Fibroblast of skin of back (primary cell): ENCODE measurements at places on chromosomes 5 and 9.

DNA sequence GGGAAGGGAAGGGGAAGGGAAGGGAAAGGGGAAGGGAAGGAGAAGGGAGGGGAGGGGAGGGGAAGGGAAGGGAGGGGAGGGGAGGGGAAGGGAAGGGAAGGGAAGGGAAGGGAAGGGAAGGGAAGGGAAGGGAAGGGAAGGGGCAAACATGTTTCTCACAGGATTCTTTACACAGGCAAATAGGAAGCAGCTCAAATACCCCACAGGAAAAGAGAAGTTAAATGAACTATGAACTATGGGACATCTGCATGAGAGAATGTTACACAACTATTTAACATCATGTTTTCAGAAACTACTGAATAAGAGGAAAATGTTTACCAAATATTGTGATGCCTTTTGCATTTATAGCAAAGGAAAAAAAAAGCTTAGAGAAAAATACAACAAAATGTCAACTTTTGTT is 125.4 kb upstream of the SLC30A5 start:
- DNase-seq: no peak

GRCh38 chr5:886716-887325 is 5.8 kb downstream of the BRD9 start:
- DNase-seq: no peak

- no peak for DNase-seq
These were observed 226.5 kb upstream of the MAP3K1 start for GRCh38 chr5:56588636-56589480.

- DNase-seq: peak; percentile 80
These were observed 35.4 kb upstream of the GDNF start for GRCh38 chr5:37875051-37875787.

DNA sequence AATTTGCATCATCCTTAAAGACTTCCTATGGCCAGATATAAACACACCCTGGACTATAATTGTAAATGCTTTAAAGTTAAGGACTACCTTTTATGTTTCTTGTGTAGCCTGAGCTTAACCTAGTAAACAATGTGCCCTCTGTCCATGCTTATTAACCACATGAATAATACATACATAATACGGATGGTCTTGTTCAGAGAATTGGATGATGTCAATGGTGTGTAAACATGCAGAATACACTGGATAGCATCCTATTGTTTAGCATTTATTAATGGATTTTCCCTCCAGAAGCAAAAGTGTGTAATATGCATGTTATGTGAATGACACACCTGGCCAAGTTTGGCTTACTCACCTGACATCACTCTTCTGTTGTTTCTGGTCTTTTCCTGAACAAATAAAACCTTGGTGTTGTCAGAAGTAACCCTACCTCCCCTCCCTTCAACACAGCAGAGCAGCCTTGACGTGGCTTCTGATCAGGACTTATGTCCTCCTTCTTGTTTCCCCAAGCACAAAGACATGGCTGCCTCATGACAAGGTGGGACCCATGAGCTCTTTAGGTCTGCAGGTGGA is 517.9 kb downstream of the MTRR start:
- DNase-seq: no peak

DNA sequence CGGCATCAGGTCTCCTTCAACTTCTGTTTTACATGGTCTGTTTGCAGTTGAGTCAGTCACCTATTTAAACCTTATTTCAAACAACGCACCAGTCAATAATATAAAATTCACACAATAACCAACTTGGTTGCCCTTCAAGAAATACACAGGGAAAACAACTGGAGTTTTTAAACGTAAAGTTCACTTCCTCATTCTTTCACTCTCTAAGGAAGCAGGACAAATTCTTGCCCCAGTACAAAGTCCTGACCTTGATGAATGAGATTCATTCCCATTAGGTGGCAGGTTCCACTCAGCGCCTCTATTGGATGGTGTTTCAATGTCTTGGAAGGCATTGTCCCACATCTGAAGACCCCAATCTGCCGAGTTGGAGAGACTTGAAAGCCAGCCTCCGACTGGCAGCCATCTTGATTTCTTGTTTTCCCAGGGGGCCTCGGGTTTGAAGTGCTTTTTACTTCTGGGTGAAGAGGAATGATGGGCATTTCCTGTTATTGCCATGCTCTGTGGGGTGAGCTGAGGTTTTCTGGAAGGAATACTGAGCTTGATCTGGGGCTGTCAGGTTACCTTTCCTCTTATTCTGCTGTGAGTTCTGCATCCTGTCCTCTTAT is 105.0 kb downstream of the ACER2 start:
- peak; percentile 30 for DNase-seq

- DNase-seq: no peak
These were observed 192.4 kb upstream of the KLF4 start for GRCh38 chr9:107681988-107682387.

- DNase-seq: no peak
These were observed 9.0 kb downstream of the ABHD17B start for GRCh38 chr9:71901695-71902597.

DNA sequence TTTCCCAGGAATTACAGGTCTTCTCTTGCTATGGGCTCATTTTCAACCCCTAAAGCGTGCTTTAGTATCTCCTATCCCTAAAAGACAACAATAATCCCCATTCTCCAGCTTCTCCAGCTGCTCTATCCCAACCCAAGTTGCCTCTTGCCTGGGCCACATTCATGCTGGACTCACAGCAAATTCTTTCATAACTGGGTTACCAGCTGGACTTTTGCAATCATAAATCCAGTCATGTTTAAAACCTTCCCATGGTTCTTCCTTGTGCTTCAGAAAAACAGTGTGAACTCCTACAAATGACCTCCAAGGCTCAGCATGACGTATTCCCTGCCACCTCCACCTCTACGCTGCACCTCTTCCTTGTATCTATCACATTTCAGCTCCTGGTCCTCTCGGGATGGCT is 346.9 kb downstream of the GADD45G start:
- no peak for DNase-seq

GRCh38 chr5:51091816-51092215 is 291.4 kb upstream of the ISL1 start:
- no peak for DNase-seq

GRCh38 chr5:129243039-129243438 is 148.5 kb downstream of the ISOC1 start:
- peak; percentile 50 for DNase-seq

DNA sequence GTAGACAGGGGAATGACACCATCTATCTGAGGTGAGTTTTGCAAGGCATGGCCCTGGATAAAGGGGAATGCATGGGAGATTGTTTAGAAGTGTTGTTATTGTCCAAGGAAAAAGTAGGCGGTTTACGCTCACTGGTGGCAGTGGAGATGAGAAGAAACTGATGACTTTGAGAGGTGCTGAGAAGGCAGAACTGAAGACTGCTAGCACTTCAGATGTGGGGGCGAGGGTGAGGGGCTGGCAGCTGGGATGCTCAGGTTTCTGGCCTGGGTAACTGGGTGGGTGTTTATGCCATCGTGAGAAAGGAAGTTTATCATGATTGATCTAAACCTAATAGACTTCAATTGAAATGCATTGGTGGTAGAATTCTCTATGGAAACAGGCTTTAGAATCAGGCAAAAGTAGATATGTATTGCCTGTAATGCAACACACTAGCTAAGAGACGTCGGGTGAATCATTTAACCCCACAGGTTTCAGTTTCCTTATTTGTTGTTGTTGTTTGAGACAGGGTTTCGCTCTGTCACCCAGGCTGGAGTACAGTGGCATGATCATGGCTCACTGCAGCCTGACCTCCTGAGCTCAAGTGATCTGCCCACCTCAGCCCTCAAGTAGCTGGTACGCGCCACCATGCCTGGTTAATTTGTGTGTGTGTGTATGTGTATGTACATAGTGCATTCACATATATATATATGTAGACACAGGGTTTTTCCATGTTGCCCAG is 123.5 kb downstream of the SLC24A2 start:
- DNase-seq: no peak

GRCh38 chr5:78286290-78286689 is 8.2 kb downstream of the AP3B1 start:
- DNase-seq: no peak

DNA sequence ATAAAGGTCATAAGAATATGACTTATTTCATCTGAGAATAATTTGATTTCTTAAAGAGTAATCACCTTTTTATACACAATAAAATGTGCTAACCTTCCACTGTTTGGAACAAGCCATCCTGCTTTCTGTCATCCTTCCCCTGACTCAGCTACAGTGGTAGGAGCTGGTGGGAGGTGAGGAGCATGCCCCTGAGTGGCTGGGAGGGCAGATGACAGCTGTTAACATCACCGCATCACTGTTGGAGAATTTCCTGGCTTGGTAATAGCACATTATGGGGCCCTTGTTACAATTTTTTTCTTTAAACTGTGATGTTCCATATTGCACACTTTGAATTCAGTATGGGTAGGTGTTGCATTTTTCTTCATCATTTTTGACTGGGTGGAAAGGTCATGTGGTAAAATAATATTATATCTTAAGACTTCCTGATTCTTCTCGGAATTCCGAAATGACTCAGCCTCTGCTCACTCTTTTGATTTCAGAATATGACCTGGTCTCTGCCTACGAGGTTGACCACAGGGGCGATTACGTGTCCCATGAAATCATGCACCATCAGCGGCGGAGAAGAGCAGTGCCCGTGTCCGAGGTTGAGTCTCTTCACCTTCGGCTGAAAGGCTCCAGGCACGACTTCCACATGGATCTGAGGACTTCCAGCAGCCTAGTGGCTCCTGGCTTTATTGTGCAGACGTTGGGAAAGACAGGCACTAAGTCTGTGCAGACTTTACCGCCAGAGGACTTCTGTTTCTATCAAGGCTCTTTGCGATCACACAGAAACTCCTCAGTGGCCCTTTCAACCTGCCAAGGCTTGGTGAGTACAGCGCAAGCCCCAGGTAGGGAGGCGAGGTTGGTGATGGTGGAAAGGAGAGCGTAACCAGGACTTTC is 5.8 kb downstream of the ADAMTS16 start:
- peak; percentile 19 for DNase-seq

DNA sequence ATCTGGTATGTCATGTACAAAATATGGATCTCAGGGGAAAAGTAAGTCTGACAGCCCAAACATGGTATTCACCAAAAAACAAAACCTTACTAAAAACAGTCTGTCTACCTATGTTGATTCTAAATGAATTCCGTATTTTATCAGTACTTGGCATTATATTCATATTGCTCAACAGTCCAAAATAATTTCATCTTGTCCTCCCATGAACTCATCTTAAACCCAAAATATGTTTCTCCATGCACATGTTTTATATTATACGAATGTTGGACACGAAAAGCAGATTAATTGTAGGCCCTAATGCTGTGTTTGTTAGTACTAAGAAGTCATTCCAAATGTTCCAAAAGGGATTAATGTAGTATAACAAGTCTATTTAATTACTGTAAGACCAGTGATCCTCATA is 20.1 kb downstream of the NFIB start:
- DNase-seq: no peak

- no peak for DNase-seq
These were observed 200.3 kb downstream of the SNX18 start for GRCh38 chr5:54717870-54718269.

- DNase-seq: no peak
These were observed 163.2 kb downstream of the HCN1 start for GRCh38 chr5:45532826-45533624.

DNA sequence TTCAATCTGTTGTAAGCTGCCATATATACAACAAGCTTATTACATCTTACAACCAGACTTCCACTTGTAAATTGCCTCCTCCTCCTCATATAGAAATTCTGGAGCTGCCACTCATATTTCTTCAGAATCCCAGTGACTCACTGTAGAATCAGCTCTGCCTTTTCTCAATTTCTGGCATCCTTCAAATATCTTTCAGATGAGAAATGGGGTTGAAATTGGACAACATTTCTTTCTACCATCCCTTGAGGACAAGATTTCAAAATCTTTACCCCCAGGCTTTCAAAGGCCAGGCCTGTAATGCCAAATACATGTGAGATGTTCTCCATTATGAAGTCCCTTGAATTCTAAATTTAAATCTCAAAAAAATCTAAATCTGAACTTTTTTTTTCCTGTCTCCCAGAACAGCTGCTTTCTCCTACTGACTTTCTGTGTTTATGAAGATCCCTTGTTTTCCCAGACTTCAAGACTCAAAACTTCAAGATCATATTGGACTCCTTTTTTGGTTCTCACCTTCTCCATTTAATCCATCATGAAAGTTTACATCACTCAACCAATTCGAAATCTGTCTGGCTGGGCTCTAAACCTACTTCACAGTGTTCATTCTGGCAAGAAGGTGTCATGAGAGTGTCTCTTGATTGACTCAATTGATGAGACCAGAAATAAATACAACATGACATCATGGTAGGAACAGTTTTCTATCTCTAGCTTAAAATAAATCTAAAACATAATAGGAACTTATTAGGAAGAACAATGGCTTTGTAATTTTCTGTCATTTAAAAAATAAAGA is 109.8 kb downstream of the HMHB1 start:
- DNase-seq: peak; percentile 98

DNA sequence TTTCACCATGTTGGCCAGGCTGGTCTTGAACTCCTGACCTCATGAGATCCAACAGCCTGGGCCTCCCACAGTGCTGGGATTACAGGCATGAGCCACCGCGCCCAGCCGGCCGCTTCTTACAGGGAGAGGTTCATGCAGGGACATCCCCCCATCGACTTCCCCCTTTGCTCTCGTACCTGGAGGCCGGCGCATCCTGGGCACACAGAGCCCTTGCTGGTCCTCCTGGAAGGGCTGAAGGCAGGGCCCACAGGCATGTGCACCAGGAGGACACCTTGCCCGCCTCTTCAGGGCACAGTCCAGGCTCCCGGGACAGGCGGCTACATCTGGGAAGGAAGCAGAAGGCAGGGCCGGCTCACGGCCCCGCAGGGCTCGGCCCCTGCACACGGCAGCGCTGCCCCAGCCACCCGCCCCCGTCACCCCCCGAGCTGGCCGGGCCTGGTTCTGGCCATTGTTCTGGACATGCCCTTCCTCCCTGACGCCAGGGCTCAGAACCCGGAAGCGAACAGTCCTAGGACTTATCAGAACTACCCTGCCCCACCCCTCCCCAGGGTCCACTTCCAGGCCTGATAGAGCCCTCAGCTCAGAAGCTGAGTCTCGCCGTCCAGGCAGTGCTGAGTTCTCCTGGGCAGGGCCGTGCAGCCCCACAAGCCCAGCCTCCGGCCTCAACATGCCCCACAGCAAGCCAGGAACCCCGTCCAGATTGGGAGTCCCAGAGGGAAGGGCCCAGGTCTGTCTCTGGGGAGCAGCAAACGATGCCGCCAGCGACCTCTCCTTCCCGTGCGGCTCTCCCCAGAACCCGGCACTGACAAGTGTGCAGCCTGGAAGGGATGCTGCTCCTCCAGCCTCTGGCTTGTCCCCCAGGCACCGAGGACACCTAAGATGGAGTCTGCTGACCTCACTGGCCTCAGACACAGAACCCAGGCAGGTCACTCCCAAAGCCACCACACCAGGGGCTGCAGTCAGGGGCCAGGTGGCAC is 2.9 kb downstream of the NPDC1 start:
- no peak for DNase-seq

- DNase-seq: no peak
These were observed 22.7 kb downstream of the CAMK2A start for GRCh38 chr5:150266871-150267291.

DNA sequence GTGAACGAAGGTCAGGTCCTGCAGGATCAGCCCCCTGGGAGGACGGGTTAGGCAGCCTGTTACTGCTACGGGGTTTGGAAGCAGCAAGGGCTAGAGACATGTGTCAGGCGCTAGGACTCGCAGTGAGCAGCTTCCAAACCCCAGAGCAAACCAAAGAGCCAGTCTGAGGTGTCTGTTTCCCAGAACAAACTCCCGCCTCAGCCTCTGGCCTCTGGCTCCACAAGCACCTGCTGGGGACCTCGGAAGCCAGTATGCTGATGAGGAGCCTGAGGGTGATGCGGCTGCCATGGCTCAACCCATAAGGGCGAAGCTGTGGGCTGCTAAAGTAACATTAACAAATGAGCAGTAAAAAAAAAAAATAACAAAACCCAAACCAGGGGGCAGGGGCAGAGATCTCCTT is 35.0 kb downstream of the PRRT1B start:
- DNase-seq: no peak

GRCh38 chr9:113682297-113682771 is 193.8 kb upstream of the ZNF618 start:
- peak; percentile 71 for DNase-seq
